ENCODE measurements at places on chromosomes 16 and 17. TPM values are rescaled to one million over a fixed set of nuclear protein-coding genes. Genes with fewer than 3 reads are reported as not detected.

The CHAD gene
- total RNA-seq = not detected

The WFDC1 gene
- total RNA-seq = not detected

The KRTAP3-1 gene
- total RNA-seq = not detected

The NOS2 gene
- 18.9 TPM for total RNA-seq

DNA sequence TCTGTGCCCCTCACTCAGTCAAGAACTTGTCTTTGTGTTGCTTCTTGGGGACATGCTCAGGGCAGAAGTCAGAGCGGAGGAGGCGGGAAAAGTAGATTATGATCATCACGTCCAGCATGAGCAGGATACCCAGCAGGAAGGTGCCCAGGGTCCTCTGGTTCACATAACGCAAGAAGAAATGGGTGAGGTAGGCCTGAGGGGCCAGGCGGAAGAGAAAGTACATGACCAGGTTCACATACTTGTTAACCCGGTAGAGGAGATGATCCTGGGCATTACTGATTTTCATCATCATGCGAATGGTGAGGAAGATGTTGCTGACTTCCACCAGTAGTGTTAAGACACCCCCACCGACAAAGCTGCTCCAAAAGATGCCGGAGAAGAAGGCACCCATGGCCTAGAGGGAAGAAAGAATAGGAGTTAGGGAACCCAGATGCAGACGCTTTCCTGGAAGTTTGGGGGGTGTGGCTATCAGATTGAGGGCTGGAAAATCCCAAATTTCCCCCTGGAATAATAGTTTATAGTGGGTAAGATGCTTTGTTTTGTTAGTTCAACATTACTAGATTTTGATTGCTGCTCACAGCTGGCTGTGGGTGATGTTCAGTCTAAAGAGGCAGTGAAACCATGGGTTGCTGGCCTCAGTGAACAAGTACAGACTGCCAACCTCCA, 1.4 kb downstream of the TLCD1 start:
- DNase-seq = no peak

- peak; percentile 18 for DNase-seq
These were observed 17.2 kb upstream of the NUDT16L1 start for GRCh38 chr16:4675864-4676786.

GRCh38 chr17:2263183-2264066, 40.2 kb downstream of the SMG6 start:
- DNase-seq = no peak

DNA sequence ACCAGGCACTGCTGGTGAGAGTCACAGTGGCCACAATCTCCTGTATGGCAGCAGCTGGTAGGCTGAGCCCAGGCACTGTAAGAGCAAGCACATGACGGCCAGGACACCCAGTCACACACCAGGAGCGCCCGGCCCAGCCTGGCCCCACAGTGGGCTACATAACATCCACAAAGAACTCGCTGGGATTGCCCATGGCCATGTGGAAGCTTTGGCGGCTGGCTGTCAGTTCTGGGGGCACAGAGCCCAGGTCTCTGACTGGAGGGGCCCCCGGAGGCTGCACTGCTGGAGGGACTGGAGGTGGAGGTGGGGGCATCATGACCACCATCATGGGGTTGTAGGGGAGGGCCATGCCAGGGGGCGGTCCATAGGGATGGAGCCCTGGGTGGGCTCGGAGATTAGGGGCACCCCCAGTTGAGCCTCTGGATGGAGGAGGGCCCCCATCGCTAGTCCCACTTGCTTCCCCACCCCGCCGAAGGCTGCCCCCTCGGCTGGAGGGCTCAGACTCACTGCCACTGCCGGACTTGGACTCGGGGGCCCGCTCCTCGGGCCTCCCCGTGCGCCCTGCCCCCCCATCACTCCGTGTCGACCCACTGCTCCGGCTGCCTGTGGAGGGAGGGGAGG, 6.1 kb downstream of the ACADVL start:
- no peak for DNase-seq

DNA sequence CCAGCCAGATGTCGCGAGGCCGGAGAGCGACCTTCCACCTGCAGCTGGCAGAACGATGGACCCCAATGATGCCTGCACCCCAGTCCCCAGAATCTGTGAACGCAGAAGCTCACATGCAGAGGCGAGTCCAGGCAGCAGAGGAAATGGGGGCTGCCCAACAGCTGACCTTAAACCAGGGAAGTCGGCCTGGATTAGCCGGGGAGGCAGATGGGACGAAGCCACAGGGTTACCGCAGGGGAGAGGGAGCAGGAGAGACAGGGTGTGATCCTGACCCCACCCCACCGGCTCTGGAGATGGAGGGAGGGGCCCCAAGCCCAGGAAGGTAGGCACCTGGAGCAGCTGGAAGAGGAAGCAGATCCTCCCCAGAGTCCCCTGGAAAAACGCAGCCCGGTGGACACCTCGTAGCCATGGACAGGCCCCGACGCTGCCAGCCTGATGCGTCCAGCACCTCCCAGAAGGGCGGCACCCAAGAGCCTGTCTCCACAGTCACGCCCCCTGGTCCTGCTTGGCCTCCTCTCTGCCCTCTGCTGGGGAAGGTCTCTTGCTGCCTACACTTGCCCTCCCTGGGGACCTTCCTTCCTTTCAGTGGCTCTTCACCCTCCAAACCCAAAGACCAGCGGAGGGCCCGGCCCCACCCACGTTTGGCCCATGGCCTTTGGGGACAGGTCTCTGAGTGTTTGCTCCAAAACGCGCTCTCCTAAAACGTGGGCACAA, 37.3 kb downstream of the PIEZO1 start:
- no peak for DNase-seq

DNA sequence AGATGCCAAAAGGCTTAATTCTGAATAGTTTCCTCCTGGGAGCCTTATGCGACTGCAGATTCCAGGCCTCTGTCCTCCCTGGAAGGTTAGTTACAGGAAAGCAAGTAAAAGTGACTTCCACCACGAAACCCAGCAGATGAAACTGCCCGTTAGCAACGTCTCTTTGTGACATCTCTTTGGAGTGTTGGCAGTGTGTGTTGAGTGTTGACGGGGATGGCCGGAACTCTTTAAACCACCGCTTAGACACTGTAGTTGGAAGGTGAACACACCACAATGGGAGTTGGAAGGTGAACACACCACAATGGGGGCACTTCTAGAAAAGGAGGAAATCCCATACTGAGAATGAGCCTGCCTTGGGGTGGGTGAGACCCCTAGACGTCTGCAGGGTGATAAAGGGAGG, 858 bp downstream of the SKAP1 start:
- DNase-seq = no peak

DNA sequence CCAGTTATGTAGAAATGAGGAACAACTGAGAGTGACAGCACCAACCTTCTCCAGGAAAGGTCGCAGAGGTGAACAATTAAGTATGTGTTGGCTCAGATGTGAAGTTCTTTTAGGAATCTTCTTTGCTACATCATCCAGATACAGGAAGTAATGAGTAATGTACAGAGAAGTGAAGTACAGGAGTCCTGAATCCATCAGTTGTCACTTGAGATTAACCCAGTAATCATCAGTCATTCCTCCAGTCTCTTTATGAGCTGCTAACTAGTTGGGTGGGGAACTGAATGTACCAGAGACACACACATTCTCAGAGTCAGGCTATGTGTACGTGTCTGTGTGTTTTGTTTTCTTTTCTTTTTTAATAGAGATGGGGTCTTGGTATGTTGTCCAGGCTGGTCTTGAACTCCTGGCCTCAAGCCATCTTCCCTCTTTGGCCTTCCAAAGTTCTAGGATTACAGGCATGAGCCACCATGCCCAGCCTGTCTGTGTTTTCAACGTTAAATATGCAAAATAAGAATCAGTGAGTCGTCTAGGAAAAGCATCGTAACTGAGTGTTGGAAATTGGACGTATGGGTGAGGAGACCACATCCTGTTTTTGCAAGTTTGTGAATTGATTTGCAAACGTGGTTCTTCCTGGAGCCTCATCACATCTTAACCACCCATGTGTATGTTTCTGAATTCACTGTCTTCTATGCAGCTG, 19.9 kb downstream of the ZNF200 start:
- DNase-seq = no peak
